ENCODE measurements at places on chromosomes 3 and 15. TPM values are rescaled to one million over a fixed set of nuclear protein-coding genes. Genes with fewer than 3 reads are reported as not detected.

Gene MYO9A
- 60.1 TPM for total RNA-seq

Gene PLCH1
- 0.36 TPM for total RNA-seq

Gene COL6A6
- under 0.01 TPM for total RNA-seq

Gene GOLGA8R
- total RNA-seq = 3.3 TPM

Gene GNAT1
- total RNA-seq = not detected

Gene FMN1
- 9.0 TPM for total RNA-seq

Gene CCR9
- total RNA-seq = not detected

Gene MKRN2OS
- not detected for total RNA-seq

Gene WDR5B
- 10.9 TPM for total RNA-seq

Gene CDV3
- total RNA-seq = 166 TPM

Gene HESX1
- 0.29 TPM for total RNA-seq

Gene PAQR5
- total RNA-seq = 1.1 TPM

Gene NCEH1
- total RNA-seq = 9.7 TPM

Gene GP9
- not detected for total RNA-seq

Gene BMF
- 8.0 TPM for total RNA-seq

Gene SLC28A2
- total RNA-seq = not detected

Gene SENP7
- total RNA-seq = 11.2 TPM

Gene KNSTRN
- 19.9 TPM for total RNA-seq

Gene CCR8
- total RNA-seq = not detected

Gene SIDT1
- total RNA-seq = under 0.01 TPM

Gene KNL1
- 3.5 TPM for total RNA-seq
